ENCODE measurements at places on chromosomes 16 and 17.
A peak's percentile ranks its signal among the peaks of the same experiment; 100 is the strongest.

DNA sequence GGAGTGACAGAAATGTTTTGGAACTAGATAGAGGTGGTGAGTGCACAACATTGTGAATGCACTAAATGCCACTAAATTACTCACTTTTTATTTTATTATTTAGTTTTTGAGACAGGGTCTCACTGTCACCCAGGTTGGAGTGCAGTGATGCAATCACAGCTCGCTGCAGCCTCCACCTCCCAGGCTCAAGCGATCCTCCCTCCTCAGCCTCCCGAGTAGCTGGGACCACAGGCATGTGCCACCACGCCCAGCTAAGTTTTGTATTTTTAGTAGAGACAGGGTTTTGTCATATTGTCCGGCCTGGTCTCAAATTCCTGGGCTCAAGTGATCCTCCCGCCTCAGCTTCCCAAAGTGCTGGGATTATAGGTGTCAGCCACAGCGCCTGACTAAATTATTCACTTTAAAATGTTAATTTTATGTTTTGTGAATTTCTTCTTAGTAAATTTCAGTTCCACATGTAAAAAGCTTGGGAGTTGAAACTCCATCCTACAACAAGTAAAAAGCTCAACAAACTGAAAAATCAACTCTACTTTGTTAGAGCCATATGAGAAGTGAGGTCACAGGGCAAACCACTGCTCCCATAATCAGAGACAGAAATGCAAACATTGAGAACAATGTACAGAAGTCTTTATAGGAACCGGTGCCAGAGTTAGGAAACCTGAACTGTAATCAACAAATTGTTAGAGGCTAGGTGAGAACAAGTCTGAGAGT, 13.8 kb upstream of the SLC5A10 start:
- no peak for DNase-seq

DNA sequence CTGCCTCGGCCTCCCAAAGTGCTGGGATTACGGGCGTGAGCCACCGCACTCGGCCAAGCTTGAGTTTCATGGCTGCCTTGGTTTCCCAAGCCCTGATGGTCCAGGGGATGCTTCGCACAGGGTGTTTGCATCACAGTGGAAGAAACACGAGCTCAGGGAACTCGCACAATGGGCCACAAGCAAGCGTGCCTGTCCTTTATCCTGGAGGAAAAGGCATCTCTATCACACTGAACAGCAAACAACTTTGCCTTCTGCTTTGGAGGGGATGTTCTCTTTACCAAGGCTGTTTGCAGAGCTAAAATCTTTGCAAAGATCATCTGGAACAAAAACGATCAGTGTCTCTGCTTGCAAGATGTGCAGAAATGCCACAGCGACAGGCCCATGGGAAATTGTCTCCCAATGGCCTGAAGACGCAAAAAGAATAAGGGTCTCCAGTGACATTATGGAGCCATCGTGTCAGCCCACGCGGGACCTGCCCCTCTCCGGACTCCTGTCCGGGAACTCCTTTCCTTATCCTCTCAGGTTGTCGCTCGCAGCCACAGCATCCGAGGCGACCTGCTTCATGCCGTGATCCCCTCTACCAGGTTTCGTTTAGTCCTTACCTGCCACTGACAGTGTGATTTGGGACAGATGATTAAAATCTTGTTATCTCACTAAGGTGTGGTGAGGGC, 44.1 kb upstream of the CBFA2T3 start:
- DNase-seq: no peak

GRCh38 chr16:28098171-28098958, 34.9 kb upstream of the GSG1L start:
- DNase-seq: no peak

GRCh38 chr17:63496177-63496576, 19.3 kb downstream of the ACE start:
- DNase-seq: no peak

- DNase-seq: no peak
These were observed 41.1 kb downstream of the CACNG1 start for GRCh38 chr17:67085406-67085805.

DNA sequence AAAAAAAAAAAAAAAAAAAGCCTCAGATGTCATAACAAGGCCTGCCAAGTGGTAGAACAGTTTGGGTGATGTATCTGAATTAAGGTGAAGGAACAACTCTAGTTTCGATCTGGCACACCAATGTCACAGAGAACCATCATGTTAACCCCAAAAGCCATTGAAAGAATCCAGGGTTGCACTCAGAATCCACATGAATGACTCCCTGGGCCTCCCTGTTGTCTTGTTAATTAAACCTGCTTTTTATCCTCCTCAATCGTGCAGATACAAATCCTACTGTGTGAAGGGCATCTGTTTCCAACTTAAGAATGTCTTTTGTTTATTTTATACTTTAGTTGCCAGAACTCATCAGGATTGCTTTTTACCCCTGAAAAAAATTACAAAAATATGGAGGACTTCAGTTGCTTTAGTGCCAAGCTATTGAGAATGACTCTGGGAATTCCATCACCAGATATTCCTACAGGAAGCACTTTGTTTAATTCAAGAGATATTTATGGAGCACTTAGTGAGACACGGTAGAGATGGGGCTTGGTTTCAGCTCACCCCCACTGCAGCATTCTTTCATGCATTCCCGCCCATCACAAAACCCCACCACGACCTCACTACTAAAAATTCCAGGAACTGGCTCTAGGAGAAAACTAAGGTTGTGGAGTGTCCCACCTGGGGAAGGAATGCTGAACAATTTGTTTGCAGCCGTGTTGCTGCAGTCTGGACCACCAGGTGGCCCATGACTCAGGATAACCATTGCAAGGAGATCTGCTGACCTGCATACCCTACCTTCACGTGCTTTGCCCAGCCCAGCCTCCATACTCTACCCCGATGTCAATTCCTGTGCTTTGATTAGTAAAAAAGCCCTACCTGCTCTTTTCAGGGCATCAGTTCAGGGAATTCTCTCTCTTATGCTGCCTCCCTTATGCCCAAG, 63.8 kb upstream of the GPRC5B start:
- DNase-seq: no peak

DNA sequence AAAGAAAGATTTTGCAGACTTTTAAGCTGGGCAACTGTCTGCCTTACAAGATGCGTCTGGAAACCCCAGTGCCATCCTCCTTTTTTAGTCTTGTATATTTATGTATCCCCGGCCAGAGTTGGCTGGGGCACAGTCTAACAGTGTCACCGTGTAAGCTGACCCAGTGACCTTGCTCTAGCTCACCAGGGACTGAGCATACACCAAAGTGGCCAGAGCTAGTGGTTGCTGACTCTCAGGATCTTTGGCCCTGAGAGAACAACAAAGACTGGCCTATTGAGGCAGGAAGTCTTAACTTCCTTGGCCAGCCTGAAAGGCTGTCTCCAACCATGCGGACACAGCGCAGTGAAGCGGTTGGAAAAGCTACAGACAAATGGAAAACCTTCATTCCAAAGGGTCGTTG, 745.2 kb downstream of the WWOX start:
- no peak for DNase-seq

DNA sequence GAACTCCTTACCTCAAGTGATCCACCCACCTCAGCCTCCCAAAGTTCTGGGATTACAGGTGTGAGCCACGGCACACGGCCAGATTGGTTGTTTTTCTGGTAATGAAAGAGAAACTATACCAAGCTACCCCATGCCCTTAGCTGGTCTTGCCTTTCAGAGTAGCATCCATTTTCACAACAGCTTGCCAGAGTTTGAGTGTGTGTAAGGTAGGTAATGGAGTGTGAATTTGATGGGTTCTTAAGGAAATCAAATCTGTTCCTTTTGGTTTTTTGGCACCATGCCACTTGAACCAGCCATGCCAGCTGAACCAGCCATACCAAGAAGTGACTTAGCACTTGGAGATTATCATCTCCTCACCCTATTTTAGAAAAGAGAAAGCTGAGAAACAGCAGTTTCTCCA, 5.1 kb downstream of the CALCOCO2 start:
- no peak for DNase-seq

DNA sequence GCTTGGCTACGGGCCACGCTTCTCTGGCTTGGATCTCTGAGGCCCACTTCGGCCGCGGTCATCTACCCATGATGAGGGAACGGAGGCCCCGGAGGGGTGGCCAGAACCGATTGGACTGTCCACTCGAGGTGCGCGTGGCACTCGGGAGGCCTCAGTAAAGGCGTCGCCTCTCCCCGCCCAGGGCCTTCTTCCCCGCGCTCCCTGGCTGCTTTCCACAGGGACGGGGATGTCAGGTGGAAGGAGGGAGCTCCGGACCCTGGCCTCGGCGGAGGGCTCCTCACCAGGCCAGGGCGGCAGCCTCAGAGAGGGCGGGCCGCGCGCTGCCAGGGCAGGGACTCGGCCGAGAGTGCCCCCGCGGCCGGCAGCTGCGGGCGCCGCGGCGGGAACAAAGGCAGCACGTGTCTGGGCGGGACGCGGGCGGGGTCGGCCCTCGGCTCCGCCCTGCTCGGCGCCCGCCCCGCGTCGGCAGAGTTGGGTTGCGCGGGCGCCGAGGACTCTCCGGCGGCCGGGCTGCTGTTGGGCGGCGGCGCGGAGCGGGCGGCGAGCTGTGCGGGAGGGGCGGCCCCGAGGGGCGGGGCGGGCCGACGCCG, 587 bp upstream of the CDK5R1 start:
- DNase-seq: peak; percentile 41

DNA sequence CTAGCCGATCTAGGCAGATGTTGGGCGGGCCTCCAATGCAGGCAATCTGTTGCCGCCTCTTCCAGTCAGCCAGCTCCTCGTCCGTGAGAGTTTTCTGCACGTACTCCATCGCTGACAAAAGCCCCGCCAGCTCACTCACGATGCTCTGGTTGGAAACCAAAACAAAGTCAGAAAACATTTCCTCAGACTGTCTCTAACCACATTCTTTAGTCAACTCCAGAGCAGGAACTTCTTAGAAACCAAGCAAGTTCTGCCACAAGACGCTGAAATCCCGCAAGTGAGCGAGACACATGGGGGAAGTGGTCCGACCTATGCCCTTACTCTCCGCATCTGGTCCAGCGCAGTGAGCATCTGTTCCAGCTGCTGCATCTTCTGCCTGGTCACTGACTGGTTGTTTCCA, 49.1 kb downstream of the STAT5A start:
- no peak for DNase-seq

DNA sequence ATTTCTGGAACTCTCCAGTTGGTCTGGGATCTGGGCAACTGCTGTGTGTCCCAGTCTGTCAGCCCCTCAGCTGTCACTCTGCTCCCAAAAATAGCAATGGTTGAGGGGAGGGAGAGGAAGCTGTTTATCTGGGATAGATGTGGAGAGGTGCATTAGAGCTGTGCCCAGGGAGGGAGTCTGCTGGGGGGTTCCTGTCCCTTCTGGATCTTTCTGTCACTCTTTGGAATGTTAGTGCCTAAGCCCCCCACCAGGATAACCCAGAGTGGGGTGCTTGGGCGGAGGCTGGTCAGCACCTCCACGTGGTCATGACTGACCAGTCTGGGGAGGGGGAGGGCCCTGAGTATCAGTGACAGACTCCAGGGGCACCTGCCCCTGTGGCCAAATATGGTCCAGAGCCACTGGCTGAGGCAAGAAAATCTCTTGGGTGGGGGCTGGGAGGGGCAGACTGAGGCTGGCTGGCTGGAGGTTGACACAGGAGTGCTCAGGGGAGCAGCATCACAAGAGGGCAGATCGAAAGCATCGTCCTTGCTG, at the start of gene UNC45B:
UNC45B (plus strand) TSS at position 443 of the 531 bp plus-strand sequence. CDS start 447 bp downstream, outside the sequence.
- no peak for DNase-seq

- DNase-seq: peak; percentile 22
These were observed 13.7 kb downstream of the UNC45B start for GRCh38 chr17:35161281-35161761.

Data from Kasumi-1 (cell line).